ENCODE measurements at places on chromosomes 2 and 18.

DNA sequence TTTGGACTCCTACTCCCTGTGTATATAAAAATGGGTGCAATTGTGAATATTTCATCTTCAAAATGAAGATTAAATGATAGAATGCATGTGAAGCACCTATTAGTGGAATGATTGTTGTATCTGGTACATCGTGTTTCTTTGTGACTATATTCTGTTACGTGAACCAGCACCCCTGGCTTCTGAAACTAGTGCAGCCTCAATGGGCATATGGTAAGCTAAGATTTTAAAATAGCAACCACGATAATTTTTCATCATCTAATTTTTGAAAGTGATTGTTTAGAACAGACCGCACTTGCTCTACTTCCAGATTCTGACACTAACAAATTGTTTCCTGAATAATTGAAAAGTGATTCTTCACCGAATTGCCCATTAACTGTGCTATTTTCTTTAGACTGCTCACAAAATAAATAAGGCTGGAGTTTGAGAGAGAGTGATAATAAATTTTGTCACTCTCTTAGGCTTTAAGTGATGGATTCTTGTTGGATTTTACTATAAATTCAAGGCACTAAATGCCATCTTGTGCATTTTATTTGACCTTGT lies 806.1 kb upstream of the LRATD1 start:
- DNase-seq: no peak

DNA sequence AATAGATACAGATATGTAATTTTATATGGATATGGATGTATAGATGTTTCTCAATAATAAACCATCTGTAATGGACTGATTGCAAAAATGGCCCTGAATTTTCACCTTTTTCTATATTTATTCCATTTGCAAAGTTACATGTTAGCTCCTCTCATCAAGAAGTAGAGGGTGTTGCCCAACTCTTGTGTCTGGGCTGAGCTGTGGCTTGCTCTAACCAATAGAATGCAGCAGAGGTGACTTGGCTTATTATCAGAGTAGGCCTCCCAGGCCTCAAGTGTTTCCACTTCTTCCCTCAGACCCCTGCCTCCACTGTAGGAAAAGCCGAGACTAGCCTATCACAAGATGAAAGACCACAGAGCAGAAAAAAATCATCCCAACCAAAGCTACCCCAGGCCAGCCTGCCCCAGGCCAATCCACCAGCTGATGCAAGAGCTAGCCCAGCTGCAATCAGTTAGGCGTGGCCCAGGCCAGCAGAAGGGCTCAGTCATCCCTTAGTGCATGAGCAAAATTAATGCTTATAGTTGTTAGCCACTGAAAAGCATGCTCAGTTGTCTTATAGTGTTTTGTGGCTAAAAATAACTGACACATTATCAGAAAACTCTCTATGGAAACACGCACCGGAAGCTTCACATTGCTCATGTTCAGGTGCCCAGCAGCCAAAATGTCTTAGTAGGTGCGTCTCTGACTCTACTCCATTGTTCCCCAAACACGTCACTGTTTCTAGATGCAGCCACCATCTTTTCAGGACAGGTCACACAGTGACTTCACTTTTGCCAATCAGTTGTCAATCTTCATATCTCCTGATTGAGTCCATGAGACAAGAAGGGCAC lies 464.0 kb downstream of the FBXO15 start:
- DNase-seq: no peak

DNA sequence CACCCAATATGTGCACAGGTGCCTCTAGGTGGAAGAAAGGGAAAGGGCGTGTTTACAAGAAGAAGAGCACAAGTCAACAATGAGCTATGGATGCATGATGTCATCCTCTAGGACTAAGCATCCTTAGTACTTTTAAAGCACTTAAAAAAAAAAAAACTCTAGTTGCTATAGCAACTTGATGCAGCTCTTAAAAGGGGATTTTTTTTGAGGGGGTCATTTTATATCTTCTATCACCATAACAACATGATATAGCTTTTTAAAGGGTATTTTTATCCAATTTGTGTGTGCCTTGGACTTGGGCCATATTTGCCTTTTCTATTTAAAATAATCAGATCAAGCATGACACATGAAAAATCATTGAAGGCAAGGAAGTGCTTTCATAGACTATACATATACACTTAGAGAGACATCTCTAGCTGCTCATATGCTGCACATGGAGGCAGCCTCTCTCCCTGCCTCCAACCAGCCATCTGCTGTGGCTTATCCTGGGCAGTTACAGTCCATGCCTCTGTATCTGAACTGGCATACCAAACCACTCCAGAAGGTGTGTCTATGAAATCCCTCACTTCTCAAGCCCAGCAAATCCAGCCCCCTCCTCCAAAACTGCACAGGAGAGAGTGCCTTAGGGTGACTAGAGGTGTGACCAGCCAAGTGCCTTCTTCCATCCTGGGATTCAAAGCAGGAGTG lies 165.4 kb downstream of the MSH2 start:
- no peak for DNase-seq

DNA sequence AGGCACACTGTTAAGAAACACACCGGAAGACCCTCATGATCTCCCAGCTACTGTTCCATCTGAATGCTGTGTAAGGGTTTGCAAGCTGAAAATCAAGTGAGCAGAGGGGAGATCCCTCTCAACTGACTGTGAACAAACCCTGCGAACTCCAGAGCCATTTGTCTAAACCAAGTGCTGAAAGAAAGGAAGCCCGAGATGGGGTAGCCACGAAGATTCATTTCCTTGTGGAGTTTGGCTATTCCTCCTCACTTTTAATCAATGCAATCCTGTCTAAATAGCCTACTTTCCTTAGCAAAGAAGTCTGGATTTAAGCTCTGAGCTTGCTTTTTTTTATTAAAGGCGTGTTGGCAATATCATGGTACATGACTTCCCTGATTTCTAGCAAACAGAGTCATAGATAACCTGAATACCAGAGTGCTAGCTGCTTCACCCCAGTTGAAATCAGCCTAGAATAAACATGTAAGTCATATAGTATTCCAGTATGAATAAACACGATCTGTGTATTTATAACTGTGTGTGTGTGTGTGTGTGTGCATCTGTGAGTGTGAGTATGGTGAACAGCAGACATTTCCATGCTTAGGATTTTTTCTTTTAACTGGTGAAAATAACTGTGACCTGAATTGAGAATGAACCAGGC lies 365.2 kb downstream of the ZNF521 start:
- no peak for DNase-seq

- DNase-seq: no peak
These were observed 17.0 kb upstream of the ADCYAP1 start for GRCh38 chr18:887716-888115.

GRCh38 chr2:161486111-161486510 lies 70.0 kb downstream of the TBR1 start:
- DNase-seq: no peak

GRCh38 chr2:117716505-117716904 lies 98.0 kb upstream of the DDX18 start:
- no peak for DNase-seq

GRCh38 chr18:48476550-48476917 lies 62.3 kb upstream of the CTIF start:
- DNase-seq: no peak

- DNase-seq: no peak
These were observed 305.5 kb upstream of the HDAC4 start for GRCh38 chr2:239706367-239706766.

DNA sequence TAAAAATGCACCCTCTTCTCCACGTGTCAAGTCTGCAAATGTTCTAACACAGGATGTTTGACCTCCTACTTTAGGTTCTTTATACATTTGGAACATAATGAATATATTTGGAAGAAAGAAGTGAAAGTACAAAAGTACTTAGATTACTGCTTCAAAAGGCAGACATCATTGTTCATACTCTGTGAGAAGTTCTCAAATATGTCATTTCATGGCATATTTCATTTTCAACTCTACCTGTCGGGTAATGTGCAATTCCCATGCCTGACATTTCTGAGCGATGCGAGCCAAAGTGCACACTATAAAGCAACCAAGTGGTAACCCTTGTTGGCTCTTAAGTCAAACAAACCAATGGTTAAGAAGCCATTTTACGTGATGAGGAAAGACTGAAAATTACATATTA lies 7.0 kb downstream of the BUB1 start:
- DNase-seq: no peak

DNA sequence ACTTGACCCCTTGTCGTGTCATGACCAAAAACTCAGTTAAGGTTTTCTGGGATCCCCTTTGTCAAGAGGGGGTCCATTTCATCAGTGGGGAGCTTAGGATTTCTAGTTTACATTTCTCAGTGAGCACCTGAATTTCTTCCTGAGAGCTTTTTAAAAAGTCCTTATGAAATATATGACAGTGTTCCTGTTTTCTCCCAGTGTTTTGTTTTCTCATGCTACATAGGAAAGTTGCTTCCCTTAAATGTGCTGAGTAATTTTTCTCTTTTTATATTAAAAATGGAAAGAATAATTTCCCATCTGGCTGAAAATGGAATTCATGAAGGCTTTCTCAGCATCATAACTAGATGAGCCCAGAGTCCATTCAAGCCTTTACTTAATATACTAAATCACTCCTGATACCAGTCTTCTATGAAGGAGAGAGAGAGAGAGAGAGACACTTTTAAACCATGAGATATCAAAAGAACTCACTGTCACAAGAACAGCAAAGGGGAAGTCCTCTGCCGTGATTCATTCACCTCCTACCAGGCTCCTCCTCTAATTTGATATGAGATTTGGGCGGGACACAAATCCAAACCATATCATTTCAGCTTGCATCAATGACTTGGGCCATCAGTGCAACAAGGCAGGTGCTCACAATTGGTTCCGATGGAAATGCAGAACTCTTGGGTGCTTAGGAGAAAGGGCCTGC lies 61.1 kb downstream of the XRCC5 start:
- no peak for DNase-seq

GRCh38 chr2:98158305-98158704 lies 71.3 kb downstream of the VWA3B start:
- DNase-seq: no peak

DNA sequence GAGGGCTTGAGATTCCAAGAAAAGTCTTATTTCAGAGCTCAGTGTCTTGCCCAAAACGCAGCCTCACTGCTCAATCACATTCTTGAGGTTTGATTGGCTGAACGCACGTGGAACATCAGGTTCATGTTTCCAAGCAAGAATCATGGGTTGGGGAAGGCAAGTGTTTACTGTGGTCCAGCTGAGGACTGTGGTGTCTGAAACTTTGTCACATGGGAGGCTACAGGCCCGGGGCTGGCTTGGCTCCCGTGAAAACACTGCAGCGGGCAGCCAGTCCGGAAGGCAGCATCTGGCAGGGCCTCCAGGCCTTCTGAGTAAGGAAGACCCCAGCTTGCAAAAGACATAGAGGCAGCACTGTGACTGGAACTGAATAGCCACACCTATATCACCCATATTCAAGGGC lies 84.7 kb downstream of the POLR1A start:
- DNase-seq: no peak

GRCh38 chr2:190762566-190762965 lies 113.7 kb downstream of the NAB1 start:
- no peak for DNase-seq

GRCh38 chr2:176491172-176491904 lies 222.1 kb downstream of the MTX2 start:
- DNase-seq: peak; percentile 90

DNA sequence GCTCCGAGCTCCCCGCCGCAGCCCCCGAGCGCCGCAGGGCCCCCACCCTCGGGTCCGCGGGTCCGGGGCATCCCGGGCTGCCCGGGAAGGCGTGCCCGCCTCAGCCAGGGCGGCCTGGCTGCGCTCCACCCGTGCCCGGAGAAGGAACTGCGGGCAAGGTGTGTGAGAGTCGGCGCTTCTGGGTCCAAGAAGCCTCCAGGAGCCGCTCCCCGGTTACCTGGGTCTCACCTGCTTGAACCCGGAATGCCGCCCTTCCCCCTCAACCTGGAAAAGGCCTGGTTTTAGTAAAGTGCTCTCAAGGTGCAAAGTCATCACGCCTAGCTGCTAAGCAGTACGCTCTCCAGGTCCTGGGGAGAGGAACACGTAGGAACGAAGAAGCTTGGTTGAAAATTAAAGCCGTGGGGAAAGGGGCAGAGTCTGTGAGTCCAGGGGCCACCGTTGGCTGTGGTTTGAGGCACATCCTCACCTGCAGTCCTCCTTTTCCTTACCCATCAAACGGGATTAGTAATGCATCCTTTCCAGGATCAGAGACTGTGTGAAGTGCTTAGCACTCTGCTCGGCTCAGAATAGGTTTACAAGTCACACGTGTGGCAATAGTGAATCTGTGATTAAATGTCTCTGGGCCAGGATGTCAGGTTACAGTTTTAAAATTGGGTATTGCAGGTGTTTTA lies 1.2 kb downstream of the ASAP2 start:
- no peak for DNase-seq

GRCh38 chr2:18722101-18722500 lies 132.7 kb upstream of the NT5C1B start:
- DNase-seq: peak; percentile 32

- DNase-seq: peak; percentile 11
These were observed 207.2 kb downstream of the RND3 start for GRCh38 chr2:150280231-150280630.

DNA sequence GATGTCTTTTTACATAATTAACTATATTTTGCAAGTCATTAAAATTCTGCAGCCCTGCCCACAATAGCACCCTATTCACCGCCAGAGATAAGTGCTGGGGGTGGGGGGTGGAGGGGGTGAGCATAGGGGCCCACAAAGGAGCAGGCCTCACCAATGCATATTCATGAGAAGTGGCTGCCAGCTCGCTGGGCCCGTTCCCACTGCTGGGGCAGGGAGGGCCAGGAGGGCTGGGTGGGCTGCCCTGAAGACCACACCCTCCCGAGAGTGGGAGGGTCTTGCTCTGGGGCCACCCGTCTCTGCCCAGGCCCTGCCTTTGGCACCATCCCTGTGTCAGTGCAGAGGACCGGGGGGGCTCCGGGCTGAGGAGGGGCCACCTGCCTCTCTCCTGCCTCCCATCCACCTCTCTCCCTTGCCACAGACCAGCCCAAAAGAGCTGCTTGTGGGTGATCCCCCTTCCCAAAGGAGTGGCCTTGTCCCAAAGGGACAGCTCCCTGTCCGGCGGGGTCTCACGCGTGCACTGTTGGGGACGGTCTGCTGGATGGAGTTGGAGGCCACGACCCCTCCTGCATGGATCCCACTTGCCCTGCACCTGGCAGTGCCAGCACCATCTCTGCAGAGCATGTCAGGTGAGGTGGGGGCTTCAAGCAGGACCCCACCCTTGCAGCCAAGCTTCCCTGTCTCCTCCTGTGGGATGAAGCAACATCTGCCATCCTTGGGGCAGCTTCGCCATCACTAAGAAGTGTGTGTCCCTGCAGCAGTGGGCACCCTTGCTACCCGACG lies 138.8 kb upstream of the GPC1 start:
- no peak for DNase-seq

Data from brain microvascular endothelial cell (primary cell).